Activated naive CD4-positive, alpha-beta T cell treated with anti-CD3 and anti-CD28 coated beads, Interleukin-2, amount 50 U/mL, for 72 hours (primary cell): ENCODE measurements at places on chromosomes 3 and 15.

- no peak for DNase-seq
Measured at GRCh38 chr3:62876064-62876463, 848 bp upstream of the CADPS start.

- DNase-seq: no peak
Measured at GRCh38 chr15:92843814-92844213, 56.3 kb upstream of the CHD2 start.

- no peak for DNase-seq
Measured at GRCh38 chr3:37015642-37016041, 22.3 kb downstream of the MLH1 start.

DNA sequence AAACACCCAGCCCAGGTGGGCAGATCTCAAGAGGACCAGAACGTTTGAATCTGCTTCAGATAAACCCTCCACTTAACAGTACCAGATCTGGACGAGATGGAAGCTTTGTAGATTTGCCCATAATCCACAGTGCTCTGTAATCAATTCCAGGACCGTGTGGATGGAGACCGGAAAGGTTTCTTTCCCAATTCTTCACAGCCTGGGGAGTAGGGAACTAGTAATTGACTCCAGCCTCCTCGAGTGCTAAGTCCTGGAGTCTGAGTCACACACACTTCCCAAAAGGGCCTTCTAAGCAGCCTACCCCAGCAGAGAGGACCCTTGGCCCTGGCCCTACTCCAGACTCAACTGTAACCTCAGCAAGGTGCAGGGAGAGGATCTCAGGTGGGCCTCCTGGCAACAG, 56.2 kb upstream of the TSEN2 start:
- no peak for DNase-seq

- no peak for DNase-seq
Measured at GRCh38 chr3:192851821-192852372, 65.8 kb downstream of the MB21D2 start.

DNA sequence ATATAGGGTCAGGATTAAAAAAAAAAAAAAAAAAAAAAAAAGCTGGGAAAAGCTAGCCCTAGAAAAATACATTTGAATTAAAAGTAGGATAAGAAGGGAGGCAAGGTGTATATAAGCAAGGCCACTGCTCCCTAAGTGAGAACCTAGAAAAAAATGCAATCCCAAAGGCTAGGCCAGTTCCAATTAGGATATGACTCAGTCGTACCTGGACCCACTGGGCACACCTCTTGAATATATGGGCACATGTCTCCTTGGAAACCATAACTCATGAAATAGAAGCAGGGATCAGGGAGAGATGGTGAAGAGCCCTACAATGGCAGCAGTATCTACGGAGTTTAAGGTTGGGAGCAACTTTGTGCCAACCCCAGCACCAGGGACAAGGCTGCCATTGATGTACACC, 314.1 kb upstream of the IL12A start:
- DNase-seq: no peak

DNA sequence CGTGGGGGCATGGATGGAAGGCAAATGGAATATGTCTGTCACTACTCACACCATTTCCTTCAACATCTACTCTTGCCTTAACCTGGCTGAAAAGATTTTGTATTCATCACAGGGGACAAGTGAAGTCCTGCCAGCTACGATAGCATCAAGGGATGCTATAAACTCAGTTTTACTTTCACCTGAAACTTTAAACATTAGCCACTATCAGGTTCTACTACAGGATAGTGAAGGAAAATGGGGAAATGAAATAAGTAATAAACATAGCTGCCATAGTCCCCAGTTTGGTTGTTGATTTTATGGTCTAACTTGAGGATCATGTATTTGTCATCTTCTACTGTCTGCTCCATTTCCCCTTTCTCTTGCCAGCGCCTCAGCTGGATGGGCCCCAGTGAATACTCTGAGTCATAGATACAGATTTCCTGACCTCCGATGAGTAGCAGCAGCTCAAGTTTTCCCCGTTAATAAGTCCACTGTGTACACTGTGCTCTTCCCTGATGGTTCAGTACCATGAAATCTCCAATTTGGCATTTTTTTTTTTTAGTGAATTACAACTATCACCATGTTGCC, 338.2 kb upstream of the SLCO3A1 start:
- DNase-seq: no peak

DNA sequence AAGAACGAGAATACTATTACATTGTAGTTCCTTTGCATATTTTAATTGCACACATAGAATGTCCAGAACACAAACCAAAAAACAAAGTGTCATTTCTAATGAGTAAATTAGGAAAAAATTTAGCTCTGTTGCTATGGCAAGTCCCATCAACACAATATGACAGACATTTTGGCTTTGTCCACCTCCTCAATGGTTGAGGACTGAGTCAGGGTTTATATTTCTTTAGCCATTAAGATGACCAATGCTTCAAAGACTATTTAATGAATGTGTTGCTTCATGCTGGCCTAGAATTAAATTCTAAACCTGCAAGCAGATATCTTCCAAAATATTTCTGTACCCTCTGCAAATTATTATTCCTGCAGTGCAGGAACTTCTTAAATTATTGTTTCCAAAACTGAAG, 719.2 kb downstream of the NTRK3 start:
- DNase-seq: no peak

- DNase-seq: no peak
Measured at GRCh38 chr3:156614642-156615511, 59.5 kb upstream of the TIPARP start.

- no peak for DNase-seq
Measured at GRCh38 chr3:149969110-149969939, 1.4 kb downstream of the PFN2 start.

GRCh38 chr3:105594219-105594618, 227.5 kb downstream of the ALCAM start:
- DNase-seq: no peak

DNA sequence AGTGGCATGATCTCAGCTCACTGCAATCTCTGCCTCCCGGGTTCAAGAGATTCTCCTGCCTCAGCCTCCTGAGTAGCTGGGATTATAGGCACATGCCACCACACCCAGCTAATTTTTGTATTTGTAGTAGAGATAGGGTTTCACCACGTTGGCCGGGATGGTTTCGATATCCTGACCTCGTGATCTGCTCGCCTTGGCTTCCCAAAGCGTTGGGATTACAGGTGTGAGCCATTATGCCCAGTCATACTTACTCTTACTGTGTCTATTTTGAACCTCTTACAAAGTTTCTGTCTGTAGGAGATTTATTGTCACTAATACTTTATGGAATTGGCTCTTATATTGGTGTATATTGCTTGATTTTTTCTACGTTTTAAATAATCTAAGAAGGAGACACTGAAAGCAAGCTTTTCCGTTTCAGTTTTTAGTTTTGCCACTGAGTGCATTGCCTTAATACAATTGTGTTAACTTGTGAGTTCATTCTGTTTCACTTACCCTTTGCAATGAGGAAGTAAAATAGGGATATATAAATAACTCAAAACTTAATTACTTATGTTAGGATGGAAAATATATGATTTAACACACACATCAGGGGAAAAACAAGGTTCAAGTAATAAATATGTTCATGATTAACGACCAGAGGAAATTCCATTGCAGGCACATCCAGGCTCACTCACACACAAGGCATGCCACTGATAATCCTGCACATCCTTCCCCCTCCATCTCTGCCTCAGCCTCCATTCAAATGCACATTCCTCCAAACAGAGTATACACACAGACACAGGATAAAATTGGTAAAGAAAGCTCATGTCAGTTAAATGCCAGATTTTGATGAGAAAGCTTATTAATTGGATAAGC, 279.3 kb upstream of the RASGRP1 start:
- no peak for DNase-seq

- DNase-seq: no peak
Measured at GRCh38 chr3:175980486-175981090, 1121.5 kb downstream of the NAALADL2 start.

- no peak for DNase-seq
Measured at GRCh38 chr15:33629647-33630046, 318.9 kb downstream of the RYR3 start.

DNA sequence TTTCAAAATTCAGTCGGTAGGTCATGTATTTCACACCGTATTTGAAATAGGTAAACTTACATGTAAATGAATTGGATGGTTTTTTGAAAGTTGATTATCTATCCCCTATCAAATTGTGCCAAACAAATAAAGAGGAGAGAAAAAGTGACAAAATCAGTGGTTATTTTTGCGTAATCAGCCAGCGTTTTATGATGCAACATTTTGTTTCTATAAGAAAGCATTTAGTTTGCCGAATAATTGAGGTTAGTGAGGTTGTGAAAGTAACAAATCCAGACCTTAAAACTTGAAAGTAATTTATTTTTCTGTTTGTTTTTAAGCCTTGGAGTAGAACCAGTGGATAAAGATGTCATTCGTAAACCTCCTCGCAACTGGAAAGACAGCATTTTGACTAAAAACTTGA, 29.3 kb downstream of the ASTE1 start:
- DNase-seq: no peak
